CD4-positive, alpha-beta memory T cell (primary cell): ENCODE measurements at places on chromosomes 12 and 14. TPM values are rescaled to one million over a fixed set of nuclear protein-coding genes. Genes with fewer than 3 reads are reported as not detected.

The MARCHF9 gene
- total RNA-seq: 62.8 TPM

The SLC6A13 gene
- total RNA-seq: 0.32 TPM

The ITGA7 gene
- total RNA-seq: 2.9 TPM

The TCL1B gene
- total RNA-seq: not detected

- DNase-seq: peak; percentile 60
Measured at GRCh38 chr12:52020539-52021336, 14.0 kb downstream of the TAMALIN start.
